ENCODE measurements at places on chromosomes 11 and 22. TPM values are rescaled to one million over a fixed set of nuclear protein-coding genes. Genes with fewer than 3 reads are reported as not detected.

DNA sequence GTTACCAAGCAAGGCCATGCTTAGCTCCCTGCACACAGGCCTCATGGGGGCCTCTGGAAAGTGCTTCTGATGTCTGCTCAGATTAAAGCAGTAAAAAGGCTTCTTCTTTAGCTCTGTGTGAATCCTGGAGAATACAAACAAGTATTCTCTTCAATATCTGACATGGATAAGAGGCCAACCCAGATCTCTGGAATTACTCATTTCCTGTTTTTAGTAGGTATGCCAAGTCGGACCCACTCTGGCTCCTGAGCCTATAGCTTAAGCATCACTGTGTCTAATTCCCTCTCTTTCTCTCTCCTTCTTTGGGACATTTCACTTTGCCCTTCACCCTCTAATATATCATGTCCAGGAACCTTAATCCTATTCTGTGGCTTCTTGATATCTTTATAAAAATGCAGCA lies 529.6 kb upstream of the CCDC90B start:
- DNase-seq, result no peak

DNA sequence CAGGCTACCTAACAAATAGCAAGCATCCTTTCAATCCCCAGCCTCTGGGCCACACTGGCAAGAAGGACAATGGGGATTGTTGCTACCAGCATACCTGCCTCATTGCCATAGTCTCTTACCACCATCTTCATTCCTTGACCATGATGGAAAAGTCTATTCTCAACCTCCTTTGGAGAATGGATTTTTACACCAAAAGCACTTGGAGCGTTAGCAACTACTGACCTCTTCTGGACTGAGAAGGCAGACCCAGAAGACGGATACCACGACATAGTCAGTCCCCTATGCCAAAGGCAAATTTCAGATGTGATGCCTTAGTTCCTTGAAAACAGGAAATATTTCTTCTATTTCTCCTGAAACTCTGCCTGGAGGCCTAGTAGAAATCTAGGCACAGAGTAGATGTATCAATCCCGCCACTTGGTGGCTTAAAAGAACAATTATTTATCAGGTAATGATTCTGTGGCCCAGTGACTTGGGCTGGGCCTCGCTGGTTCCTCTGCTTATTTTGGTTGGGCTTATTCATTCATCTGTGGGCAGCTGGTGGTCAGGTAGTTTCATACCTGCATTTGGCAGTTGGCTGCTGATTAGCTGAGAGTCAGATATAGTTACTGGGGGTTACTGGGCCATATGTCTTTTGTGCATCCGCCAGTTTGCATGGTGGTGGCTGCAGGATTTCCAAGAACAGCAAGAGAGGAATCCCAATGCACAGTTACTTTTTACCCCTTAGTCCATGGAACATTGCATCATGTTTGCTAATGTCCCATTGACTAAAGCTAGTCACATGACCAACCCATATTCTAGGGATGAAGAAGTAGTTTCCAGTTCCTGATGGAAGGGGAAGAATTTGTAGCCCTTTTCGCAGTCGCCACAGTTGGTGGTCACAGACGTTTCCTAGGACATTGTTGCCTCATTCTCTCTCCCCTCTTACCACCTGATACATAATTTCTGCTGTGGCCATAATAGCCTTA lies 75.2 kb downstream of the DHCR7 start:
- DNase-seq, result no peak

GRCh38 chr11:80632691-80633090 lies 1191.9 kb upstream of the TENM4 start:
- DNase-seq, result no peak

DNA sequence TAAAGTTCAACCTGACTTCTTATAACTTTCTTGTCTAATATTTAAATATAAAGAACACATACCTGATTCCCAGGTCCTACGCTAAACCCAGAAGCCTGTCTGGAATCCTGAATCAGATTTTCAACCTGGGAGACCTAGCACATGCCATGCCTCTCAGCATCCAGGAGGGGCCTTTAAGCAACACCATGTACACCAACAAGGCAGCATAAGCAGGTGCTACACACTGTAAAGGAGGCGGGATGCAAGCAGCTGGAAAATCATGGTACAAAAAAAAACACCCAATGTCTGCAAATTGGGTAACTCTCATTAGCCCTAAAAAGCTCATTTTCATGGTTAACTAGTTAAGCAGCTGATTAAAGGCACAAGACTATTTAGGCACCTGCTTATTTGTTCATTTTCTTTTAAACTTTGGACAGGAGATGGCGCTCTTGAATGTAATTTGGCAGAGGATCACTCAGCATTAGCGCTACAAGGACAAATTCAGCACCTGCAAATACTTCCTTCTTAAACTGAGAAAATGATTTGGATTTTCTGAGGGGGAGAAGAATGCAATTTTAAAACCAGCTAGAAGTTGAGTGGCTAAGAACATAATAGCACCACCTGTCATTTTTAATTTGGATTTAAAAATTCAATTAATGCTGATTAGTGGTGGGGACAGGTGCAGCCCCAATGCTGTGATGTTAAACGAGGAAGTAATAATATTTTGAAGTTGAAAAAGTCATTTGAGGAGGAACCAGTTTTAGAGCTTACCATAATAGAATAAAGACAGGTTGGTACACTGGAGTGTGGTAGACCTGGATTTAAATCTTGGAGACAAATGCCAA lies 104.0 kb downstream of the FAR1 start:
- DNase-seq, result no peak

GRCh38 chr11:33742249-33742851 lies 6.1 kb upstream of the CD59 start:
- DNase-seq, result no peak

DNA sequence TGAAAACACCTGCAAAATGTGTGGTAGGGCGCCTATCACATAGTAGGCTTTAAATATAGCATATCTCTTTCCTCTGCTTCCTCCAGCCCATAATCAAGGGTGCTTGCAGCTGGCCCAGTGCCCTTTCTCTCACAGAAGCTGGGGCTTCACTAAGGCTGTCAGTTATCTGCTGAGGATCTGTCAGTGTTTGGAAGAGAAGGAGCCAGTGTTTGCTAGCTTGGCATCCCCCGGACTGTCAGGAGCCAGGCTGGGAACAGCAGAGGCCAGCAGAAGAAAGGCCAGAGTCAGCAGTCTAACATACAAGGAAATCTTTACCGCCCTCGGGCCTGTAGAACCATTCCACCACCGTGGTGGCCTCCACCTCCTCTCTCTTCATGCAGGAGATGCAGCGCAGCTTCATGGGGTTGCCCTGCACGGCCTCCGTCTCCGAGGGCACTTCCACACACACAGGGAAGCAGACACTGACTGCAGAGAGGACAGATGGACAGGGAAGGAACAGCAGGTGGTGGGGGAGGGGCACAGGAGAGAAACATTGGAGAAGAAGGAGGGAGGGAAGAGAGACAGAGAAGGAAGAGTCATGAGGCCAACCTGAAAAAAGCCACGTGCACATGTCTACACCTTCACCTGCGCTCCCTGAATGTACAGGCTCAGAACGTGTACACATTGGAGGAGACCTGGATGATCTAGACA lies 9.0 kb downstream of the SCN3B start:
- DNase-seq, result no peak

DNA sequence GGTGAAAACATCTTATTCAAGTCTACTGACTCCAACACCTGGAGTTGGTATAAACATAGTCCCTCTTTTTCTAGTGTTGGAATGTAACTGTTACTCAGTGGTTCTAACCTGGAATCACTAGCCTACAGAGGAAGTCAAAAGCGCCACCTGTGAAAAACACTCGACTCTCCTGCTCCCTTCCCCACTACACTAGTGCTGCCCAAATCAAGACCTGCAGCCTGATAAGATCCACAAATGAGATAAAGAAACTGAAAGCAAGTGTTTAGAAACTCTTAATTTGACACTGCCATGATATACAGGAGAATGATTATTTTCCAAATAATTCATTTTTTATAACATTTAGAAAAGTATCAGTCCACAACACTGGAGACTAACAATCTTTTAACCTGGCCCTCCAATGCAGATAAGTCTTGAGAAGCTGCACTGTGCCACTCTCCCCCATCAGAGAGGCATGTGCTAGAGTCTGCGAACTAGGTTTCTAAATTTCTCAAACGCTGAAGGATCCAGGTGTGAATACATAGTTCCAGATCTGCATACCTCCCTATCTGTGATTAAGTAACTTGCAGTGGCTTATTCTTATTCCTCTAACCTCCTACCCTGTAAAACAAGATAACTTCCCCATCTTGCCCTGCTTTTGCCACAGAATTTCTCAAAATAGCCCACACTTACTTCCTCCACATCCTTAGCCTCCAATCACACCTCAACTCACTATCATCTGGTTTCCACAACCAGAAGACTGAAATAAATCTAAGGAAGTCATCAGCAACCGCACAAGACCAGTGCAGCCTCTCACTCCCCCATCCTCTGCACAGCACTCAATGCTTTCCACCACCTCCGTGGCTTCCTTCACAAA lies 88.1 kb downstream of the RRAS2 start:
- peak; percentile 18 for DNase-seq

DNA sequence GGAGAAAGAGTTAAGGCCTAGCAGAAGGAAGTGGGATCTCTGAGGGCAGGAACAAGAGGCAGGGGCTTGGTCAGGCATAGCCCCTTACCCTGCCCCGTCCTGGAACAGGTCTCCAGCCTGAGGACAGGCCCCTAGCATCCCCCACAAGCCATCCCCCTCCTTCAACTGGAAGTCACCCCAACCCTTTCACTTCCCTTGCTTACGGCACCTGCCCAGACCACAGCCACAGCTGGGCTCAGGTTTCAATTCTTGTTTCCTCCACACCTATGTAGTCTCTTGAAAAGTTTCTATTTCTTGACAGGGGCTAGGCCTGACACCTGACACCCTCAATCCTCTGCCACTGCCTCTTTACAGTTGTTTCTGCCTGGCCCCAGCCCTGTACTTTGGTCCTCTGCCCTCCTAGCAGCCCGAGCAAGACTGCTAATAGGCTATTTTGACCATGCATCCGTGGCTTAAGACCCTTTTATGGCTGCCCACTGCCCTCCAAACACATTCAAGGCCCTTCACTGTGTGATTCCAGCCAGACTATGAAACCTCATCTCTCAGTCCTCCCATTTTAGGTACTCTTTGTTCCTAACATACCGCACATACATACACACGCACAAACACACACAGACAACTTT lies 10.9 kb upstream of the FCHSD2 start:
- peak; percentile 68 for DNase-seq

DNA sequence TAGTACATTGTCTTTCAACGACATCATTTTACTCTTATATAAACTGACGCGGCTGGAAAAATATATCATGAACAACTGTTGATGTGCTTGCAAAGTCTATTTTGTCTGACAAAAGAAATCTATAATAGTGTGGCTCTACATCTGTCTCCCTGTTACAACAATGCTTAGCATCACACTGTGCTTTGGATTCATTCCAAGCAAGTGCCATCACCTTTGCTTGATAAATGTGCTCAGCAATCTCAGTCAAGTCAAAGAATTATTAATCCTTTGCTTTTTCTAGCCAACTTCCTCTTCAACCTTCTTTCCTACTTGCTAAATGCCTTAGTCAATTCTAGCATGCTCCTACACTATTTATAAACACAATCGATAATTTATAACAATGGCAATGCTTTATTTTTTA lies 140.5 kb downstream of the FCHSD2 start:
- DNase-seq, result no peak

PANX3 gene
- not detected for total RNA-seq

ACR gene
- total RNA-seq, result not detected

THY1 gene
- 0.30 TPM for total RNA-seq

BLID gene
- not detected for total RNA-seq

WBP2NL gene
- 0.37 TPM for total RNA-seq

TAF10 gene
- 160 TPM for total RNA-seq
